ENCODE measurements at places on chromosomes 1 and 21. TPM values are rescaled to one million over a fixed set of nuclear protein-coding genes. Genes with fewer than 3 reads are reported as not detected.

The DNAJC28 gene
- 0.63 TPM for total RNA-seq

The RXFP4 gene
- not detected for total RNA-seq

The KLHL17 gene
- 28.6 TPM for total RNA-seq

The CEP170 gene
- 36.5 TPM for total RNA-seq

The PGLYRP3 gene
- not detected for total RNA-seq

The TMEM54 gene
- 2.5 TPM for total RNA-seq

The LCK gene
- 297 TPM for total RNA-seq

The LELP1 gene
- not detected for total RNA-seq

The PRAMEF25 gene
- total RNA-seq = not detected

The TDRD10 gene
- total RNA-seq = not detected

The TP73 gene
- 0.63 TPM for total RNA-seq

The HEYL gene
- total RNA-seq = 0.09 TPM

The F3 gene
- total RNA-seq = 0.16 TPM

The CYP4A22 gene
- total RNA-seq = not detected

The SERTAD4 gene
- total RNA-seq = not detected

The RBM11 gene
- 1.9 TPM for total RNA-seq

The ZNF697 gene
- total RNA-seq = 0.78 TPM

The CNR2 gene
- total RNA-seq = 0.20 TPM

The IL22RA1 gene
- total RNA-seq = not detected

The METTL13 gene
- 65.8 TPM for total RNA-seq

The NR0B2 gene
- total RNA-seq = not detected

The GJB3 gene
- total RNA-seq = not detected

The COL11A1 gene
- total RNA-seq = not detected

The NPPB gene
- not detected for total RNA-seq

The RPAP2 gene
- total RNA-seq = 40.7 TPM

The PARK7 gene
- 628 TPM for total RNA-seq

The FMO2 gene
- total RNA-seq = not detected

The C1orf167 gene
- total RNA-seq = not detected

The PADI2 gene
- not detected for total RNA-seq

The ADCY10 gene
- not detected for total RNA-seq

The KPRP gene
- not detected for total RNA-seq

The JAM2 gene
- total RNA-seq = 1.4 TPM

The LCE3E gene
- not detected for total RNA-seq

The OR2W3 gene
- total RNA-seq = not detected

The KCNQ4 gene
- 0.09 TPM for total RNA-seq

The GBP7 gene
- 0.09 TPM for total RNA-seq

The ZNF695 gene
- total RNA-seq = 0.38 TPM

The FAM72C gene
- total RNA-seq = 5.3 TPM

The RGS4 gene
- not detected for total RNA-seq

The FMO4 gene
- 1.7 TPM for total RNA-seq

The BARHL2 gene
- not detected for total RNA-seq

The EFNA4 gene
- 3.4 TPM for total RNA-seq

The DCAF6 gene
- total RNA-seq = 24.8 TPM

The IL19 gene
- total RNA-seq = not detected

The UMODL1 gene
- 0.07 TPM for total RNA-seq

The BRDT gene
- not detected for total RNA-seq

The AMY2B gene
- total RNA-seq = 8.4 TPM

The LEFTY1 gene
- total RNA-seq = not detected

The PLOD1 gene
- 25.8 TPM for total RNA-seq

The FAM3B gene
- total RNA-seq = not detected

The DEPDC1 gene
- total RNA-seq = 11.4 TPM

The C1orf141 gene
- not detected for total RNA-seq

The ERVH48-1 gene
- total RNA-seq = not detected

Data from CD8-positive, alpha-beta memory T cell (primary cell).